Activated CD8-positive, alpha-beta memory T cell treated with anti-CD3 and anti-CD28 coated beads, Interleukin-2, amount 50 U/mL, for 48 hours (primary cell): ENCODE measurements at places on chromosomes 16 and 17.

DNA sequence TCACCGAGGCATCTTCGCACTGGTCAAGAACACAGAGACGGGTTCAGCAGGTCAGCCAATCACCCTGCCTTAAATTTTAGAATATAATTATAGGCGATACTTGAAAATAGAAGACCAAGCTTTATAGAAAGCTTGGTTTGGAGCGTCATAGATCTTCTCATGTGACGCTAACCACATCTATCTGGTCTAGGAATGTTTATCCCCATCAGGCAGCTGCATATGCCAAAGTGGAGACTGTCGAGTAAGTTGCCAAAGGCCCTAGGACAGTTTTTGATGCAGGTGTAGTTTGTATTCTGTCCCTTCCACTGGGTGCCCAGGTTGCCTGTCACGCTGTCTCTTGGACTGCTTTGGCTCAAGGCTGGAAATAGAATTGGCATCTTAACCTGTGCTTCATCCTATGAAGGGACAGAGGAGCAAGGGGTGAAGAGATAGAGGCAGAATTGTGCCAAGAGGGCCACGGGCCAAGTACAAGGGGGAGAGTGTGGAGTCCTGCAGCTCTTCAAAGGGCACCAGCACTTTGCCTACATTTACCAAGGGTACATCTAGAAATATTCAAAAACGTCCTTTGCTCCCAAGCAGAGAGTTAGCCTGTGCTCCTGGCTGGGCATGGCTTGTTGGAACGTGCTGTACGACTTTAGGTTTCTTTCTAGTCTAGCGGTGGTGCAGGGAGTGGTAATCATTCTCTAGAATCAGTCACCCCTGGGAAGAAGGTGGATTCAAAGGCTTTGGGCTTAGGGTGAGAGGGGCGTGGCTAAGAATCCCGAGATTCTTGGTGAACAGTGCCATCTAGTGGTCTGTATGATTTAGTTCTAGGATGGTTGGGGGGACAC, 5.3 kb upstream of the WIPI1 start:
- DNase-seq = peak; percentile 68

- DNase-seq = no peak
Observed at GRCh38 chr16:10081201-10081940, 100.9 kb downstream of the GRIN2A start.

DNA sequence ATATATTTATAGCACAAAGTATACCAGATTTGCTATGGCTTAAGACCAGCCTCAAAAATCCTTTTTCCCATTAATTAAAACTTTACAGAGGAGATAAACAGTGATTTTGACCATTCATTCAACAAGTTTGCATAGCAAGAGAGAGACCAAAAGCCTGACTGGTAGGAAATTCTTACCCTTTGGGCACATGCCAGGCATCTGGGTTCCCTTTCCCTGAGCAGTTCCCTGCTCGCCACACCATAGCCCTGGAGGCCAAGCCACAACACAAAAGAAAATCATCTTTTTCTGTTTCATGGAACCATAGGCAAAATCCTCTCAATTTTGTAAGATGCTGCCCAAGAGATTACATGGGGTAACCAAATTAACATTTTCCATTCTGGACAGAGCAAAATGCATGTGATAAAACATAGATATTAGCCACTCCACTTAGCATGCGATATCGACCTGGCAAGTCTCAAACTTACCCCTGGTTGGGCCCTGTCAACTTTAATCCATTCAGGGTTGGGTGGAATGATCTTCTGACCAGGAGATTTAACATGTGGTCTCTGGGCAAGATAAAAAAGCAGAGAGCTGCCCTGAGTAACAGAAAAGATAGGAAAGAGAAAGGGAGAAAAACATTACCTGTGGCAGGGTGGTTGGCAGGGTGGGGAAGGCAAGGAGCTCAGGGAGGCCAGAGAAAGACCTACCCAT, 57.6 kb upstream of the B4GALNT2 start:
- no peak for DNase-seq

- DNase-seq = peak; percentile 93
Observed at GRCh38 chr17:59154721-59155438, at the start of gene SKA2. TSS of gene SKA2 (minus strand) at chr17:59155186. CDS start at chr17:59155163, 23 bp downstream.

GRCh38 chr17:60006160-60006559, 41.6 kb upstream of the RNFT1 start:
- DNase-seq = no peak

- no peak for DNase-seq
Observed at GRCh38 chr17:15456972-15457722, 10.3 kb downstream of the CDRT4 start.

- DNase-seq = no peak
Observed at GRCh38 chr17:48148854-48149786, 41.6 kb downstream of the SNX11 start.

- DNase-seq = no peak
Observed at GRCh38 chr17:82696916-82697807, 1.3 kb downstream of the RAB40B start.

GRCh38 chr17:57868910-57869616, 19.2 kb upstream of the MRPS23 start:
- no peak for DNase-seq

- no peak for DNase-seq
Observed at GRCh38 chr17:5198472-5198871, 6.8 kb upstream of the ZNF594 start.

- no peak for DNase-seq
Observed at GRCh38 chr17:51759260-51759659, 399.3 kb downstream of the CA10 start.

- no peak for DNase-seq
Observed at GRCh38 chr17:75277664-75278071, 6.6 kb upstream of the MIF4GD start.

- no peak for DNase-seq
Observed at GRCh38 chr17:69733171-69734012, 318.9 kb downstream of the MAP2K6 start.

- no peak for DNase-seq
Observed at GRCh38 chr16:6484081-6484480, 848.6 kb upstream of the RBFOX1 start.

DNA sequence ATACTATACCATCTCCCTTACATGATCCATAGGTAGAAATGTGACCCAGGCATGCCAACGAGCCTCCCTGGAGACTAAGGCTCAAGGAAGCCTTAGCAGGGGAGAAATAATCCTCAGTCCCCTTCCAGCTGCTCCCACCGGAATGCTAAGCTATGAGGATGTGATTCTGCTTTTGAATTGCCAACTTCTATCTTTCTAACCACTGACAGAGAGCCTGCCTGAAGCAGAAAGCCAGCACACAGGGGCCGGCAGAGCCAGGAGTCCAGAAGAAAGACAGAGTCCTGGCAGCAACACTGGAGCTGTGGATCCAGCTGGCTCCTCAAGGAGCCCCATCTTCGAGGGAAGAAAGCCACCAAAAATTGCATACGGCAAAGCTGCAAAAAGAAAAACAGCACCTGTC, 579.6 kb upstream of the CDH5 start:
- DNase-seq = no peak

GRCh38 chr16:65392806-65393565, 271.1 kb upstream of the CDH11 start:
- no peak for DNase-seq

DNA sequence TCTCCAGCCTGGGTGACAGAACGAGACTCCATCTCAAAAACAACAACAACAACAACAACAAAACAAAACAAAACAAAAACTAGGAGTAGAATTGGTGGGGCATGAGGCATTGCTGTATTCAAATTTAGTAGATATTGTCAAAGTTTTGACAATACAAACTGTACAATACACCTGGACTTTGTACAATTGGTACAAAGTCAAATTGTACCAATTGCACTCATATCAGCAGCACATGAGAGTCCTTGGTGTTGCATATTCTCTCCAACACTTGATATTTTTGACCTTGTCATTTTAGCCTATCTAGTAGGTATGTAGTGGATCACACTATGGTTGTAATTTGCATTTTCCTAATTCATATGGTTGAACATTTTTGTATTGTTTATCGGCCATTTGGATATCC, 14.3 kb upstream of the ATF7IP2 start:
- no peak for DNase-seq

- DNase-seq = no peak
Observed at GRCh38 chr16:27177031-27177774, 26.1 kb upstream of the KDM8 start.

- no peak for DNase-seq
Observed at GRCh38 chr17:63974594-63975192, 2.0 kb upstream of the SCN4A start.

DNA sequence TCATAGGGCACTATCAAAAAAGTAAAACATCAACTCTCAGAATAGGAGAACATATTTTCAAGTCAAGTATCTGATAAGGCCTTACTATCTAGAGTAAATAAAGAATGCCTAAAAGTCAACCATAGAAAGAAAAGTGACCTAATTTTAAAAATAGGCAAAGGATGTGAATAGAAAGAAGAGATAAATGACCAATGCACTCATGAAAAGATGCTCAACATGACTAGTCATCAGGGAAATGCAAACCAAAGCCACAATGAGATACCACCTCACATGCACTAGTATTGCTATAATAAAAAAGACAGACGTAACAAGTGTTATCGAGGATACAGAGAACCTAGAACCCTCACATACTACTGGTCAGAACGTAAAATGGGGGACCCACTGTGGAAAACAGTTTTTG, 90.8 kb downstream of the DYNLRB2 start:
- no peak for DNase-seq

DNA sequence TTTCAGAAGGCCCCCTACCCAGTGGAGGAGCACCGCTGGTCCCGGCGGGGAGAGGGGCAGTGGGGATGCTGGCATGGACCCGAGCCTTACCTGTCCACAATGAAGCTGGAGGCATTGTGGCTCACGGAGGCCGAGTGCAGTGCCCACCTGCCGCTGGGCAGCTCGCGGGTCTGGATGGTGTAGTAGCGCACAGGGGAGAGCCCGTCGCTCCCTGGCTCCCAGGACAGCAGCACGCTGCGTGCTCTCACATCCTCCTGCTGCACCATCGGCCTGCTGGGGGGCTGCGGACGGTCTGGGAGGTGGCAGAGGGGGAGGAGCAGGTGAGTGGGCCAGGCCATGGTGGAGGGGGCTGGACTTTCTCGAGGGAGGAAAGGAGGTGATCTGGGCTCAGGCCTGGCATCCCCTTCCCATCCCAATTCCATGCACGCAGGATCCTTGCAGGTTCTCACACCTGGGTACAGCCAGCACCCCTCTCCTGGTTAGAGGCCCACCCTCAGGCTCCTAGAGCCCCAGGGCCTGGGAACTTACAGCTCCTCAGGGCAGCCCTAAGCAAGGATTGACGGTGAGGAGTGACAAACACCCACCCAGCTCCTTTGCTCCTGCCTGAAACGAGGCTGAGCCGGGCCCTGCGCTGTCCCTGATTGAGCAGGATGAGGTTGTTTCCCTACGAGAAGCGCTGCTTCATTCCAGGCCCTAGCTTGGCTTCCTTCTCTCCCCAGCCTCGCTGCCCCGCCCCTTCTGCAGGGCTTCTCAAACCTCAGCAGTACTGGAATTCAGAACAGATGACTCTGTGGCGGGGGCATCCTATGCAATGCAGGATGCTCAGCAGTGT, 76.2 kb upstream of the CDC42EP4 start:
- DNase-seq = no peak

DNA sequence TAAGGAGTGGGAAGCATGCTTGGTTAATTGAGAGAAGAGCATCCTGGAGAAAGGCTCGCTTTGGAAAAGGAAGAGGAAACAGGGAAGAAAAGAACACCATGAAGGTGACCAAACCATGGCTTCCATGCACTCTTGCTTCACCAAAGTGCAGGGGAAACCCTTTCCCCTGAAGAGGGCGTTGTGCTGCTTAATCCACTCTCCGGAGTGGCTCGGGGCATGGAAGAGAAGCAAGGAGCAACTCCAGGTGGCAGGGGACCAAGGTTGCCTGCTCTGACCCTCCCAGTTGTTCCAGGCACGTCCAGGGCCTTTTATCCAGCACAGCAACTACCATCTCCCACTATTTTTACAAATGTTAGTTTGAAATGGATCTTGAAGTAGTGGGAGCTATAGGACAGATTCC, 108.1 kb downstream of the STX8 start:
- no peak for DNase-seq

DNA sequence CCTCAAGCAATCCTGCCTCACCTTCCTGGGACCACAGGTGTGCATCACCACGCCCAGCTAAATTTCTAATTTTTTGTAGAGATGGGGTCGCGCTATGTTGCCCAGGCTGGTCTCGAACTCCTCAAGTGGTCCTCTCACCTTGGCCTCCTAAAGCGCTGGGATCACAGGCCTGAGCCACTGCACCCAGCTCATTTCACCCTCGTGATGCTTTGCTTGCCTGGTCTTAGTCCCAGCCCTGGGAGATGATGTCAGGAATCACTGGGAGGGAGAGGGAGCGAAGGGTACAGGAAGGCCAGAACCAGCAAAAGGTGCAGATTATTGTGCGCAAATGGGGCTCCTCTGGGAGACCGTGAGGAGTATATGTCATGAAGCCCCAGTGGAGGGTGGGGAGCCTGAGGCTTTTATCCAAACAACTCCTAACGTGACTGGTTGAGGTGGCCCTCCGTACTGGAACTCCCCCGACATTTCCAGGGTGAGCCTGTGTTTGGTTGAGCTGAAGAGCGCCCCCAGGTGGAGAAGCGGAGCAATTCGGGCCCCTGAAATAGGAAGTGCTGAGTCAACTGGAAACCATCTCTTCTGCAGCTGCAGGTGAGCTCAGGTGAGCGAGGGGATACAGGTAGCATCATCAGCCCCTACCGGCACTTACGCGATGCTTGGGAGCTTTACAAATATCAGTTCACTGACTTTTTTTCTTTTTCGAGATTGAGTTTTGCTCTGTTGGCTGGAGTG, 41.2 kb upstream of the HAPSTR1 start:
- DNase-seq = peak; percentile 71

DNA sequence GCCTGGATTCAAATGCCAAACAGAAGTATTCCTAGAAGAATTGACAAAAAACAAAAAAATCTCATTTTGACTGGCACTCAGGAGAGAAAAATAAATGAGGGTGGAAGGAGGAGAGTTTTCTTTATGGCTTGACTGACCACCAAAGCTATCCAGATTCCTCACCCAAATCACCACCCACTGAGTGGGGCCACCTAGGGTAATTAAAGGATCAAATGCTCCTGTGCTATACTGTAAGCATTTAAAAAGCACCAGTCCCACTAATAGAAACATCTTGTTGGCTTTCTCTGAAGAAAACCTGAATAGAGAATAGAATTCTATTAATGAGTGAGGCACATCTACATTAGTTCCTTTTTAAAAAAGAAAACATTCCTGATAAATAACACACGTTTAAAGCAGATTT, 163.3 kb downstream of the ANKFN1 start:
- no peak for DNase-seq

GRCh38 chr16:84425696-84426095, 57.4 kb downstream of the ATP2C2 start:
- DNase-seq = no peak

GRCh38 chr16:85437166-85438052, 175.7 kb upstream of the GSE1 start:
- no peak for DNase-seq

- DNase-seq = no peak
Observed at GRCh38 chr16:27347930-27348685, 34.3 kb downstream of the IL4R start.

- DNase-seq = no peak
Observed at GRCh38 chr17:73133911-73134649, 30.7 kb upstream of the SSTR2 start.

- no peak for DNase-seq
Observed at GRCh38 chr17:43034894-43035293, 9.9 kb downstream of the RND2 start.
